ENCODE measurements at places on chromosomes 7 and 10. TPM values are rescaled to one million over a fixed set of nuclear protein-coding genes. Genes with fewer than 3 reads are reported as not detected.

The PNLIPRP2 gene
- 0.28 TPM for total RNA-seq

The COL17A1 gene
- total RNA-seq, result 1.1 TPM

The SPRN gene
- 0.27 TPM for total RNA-seq

The TRIM74 gene
- total RNA-seq, result 0.15 TPM

DNA sequence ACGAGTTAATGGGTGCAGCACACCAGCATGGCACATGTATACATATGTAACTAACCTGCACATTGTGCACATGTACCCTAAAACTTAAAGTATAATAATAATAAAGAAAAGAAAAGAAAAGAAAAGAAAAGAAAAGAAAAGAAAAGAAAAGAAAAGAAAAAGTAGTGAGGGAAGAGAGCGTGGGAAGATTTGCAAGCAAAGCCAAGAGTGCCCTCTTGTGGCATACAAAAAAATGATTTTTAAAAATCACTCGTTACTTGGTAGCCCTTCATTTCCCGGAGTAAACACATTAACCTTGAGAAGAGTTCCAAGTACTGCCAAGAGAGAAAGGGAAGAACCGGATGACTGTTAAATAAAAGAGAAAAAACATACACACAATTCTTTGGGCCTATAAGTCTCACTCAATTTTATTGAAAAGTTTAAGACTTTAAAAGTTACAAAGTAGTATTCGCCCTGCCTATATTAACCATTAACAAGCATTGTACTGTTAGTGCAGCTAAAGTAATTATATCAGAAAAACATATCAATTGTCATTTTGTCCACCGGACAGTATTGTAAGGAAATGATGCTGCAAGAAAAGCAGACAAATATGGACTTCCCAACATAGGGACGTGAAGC, 6.2 kb upstream of the CH25H start:
- H3K4me3 ChIP-seq, result no peak overlapping the region
- H3K4me1 ChIP-seq, result no peaks in the 10 kb centered on the region
- no peaks in the 10 kb centered on the region for H3K36me3 ChIP-seq
- peaks cover 4% of the 10 kb centered on the region for H3K27me3 ChIP-seq
- DNase-seq, result no peak
- H3K27ac ChIP-seq, result no peak overlapping the region

GRCh38 chr10:121205625-121206024, 354.5 kb downstream of the WDR11 start:
- no peak overlapping the region for H3K27ac ChIP-seq
- DNase-seq, result no peak
- H3K36me3 ChIP-seq, result no peaks in the 10 kb centered on the region
- H3K4me1 ChIP-seq, result no peaks in the 10 kb centered on the region

- H3K36me3 ChIP-seq, result no peaks in the 10 kb centered on the region
- peaks cover 14% of the 10 kb centered on the region for H3K4me1 ChIP-seq
- no peaks in the 10 kb centered on the region for H3K27me3 ChIP-seq
- DNase-seq, result no peak
- H3K27ac ChIP-seq, result no peak overlapping the region
- no peak overlapping the region for H3K4me3 ChIP-seq
Measured at GRCh38 chr7:142581341-142581740, 167.9 kb upstream of the PRSS1 start.

GRCh38 chr7:19144661-19145433, at the start of gene FERD3L:
TSS of gene FERD3L (minus strand) at chr7:19145421. CDS start at chr7:19145362, 59 bp downstream.
- H3K27me3 ChIP-seq, result peaks cover 88% of the 10 kb centered on the region
- H3K36me3 ChIP-seq, result no peaks in the 10 kb centered on the region
- H3K4me3 ChIP-seq, result peak within 1 kb of the TSS; percentile 89
- no peak within 1 kb of the TSS for H3K27ac ChIP-seq
- DNase-seq, result peak; percentile 21

GRCh38 chr7:77655836-77656455, 40.3 kb upstream of the RSBN1L start:
- DNase-seq, result no peak
- no peaks in the 10 kb centered on the region for H3K4me1 ChIP-seq
- no peaks in the 10 kb centered on the region for H3K27me3 ChIP-seq

GRCh38 chr7:121795736-121796135, 77.2 kb upstream of the PTPRZ1 start:
- H3K27ac ChIP-seq, result peak overlapping the region; percentile 35
- H3K4me3 ChIP-seq, result no peak overlapping the region
- no peak for DNase-seq
- H3K4me1 ChIP-seq, result peaks cover 51% of the 10 kb centered on the region

DNA sequence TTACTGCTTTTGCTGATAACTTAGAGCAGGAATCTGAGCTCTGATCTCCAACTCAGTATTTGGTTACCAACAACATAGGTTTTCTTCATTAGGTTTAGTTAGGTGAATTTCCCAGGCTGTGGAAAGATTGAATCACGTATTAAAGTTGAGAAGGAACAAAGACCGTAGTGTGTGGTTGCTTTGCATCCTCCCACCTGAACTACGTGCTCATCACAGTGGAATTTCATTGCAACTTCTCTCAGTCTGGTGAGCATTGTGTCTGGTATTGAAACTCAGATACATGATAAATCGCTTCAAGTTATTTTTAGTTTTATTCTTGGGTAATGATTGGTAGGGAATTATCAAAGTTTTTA, 139.4 kb upstream of the AKR1E2 start:
- no peaks in the 10 kb centered on the region for H3K36me3 ChIP-seq
- no peak overlapping the region for H3K4me3 ChIP-seq
- no peaks in the 10 kb centered on the region for H3K4me1 ChIP-seq
- H3K27ac ChIP-seq, result no peak overlapping the region
- DNase-seq, result no peak

GRCh38 chr10:28359334-28359733, 56.5 kb upstream of the MPP7 start:
- no peak overlapping the region for H3K4me3 ChIP-seq
- no peak overlapping the region for H3K27ac ChIP-seq
- H3K36me3 ChIP-seq, result no peaks in the 10 kb centered on the region
- no peaks in the 10 kb centered on the region for H3K27me3 ChIP-seq
- no peaks in the 10 kb centered on the region for H3K4me1 ChIP-seq

DNA sequence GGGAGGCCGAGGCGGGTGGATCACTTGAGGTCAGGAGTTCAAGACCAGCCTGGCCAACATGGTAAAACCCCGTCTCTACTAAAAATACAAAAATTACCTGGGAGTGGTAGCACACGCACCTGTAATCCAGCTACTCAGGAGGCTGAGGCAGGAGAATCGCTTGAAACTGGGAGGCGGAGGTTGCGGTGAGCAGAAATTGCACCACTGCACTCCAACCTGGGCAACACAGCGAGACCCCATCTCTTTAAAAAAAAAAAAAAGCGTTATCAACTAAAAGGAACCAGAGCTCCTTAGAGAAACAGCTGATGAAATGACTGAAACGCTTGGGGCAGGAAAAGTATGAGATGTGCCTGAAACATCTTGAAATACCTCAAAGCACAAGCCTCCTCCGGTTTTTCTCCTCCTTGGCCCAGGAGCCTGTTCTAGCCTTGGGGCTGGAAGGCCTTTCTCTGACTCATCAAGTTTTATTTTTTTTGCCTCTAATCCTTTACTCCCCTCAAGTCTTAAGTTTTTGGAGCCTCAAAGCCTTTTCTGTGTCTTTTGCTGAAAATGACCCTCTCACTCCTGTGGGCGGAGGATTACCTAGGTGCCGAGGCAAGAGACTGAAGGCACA, 2.6 kb upstream of the METTL27 start:
- no peak overlapping the region for H3K27ac ChIP-seq
- H3K36me3 ChIP-seq, result peaks cover 2% of the 10 kb centered on the region
- H3K27me3 ChIP-seq, result no peaks in the 10 kb centered on the region
- H3K4me1 ChIP-seq, result peaks cover 26% of the 10 kb centered on the region
- H3K4me3 ChIP-seq, result no peak overlapping the region

DNA sequence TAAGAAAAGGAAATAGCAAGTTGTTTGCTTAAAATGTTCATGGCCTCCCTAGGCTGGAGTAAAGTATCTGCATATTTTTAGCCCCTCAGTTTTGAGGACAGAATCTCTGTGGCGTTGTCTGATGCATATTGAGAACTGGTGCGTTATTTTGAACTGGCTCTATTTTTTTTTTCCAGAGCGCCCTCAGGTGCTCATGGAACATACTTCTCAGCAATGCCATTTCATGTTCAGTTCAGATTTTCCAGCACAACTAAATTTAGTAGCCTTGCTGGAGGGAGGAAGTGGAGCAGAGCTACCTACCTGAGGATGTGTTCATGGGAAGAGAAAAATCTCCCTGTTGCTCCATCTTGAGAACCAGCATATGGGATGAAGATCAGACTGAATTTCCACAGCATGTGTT, 870.5 kb downstream of the LRMDA start:
- H3K36me3 ChIP-seq, result no peaks in the 10 kb centered on the region
- DNase-seq, result no peak
- no peak overlapping the region for H3K27ac ChIP-seq
- peaks cover 54% of the 10 kb centered on the region for H3K4me1 ChIP-seq

DNA sequence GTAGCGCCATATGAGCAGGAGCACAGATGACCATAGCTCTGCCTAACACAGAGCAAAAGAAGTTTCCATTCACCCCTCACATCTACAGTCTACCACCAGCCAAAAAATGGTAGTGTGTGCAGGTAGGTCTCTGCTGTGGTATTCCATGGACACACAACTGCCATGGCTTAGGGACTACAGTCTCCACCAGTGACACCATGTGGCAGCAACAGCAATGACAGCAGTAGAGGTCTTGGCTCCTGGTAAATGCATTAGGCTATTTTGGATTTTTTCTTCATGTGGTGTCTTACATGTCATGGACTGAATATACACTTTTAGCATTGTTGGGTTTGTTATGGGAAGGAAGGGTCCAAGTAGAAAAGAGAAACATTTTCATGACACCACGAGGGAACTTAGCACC, 70.1 kb upstream of the CABCOCO1 start:
- H3K27me3 ChIP-seq, result no peaks in the 10 kb centered on the region
- peak; percentile 38 for DNase-seq
- H3K4me1 ChIP-seq, result peaks cover 44% of the 10 kb centered on the region
- no peak overlapping the region for H3K27ac ChIP-seq

GRCh38 chr10:71357792-71358265, 38.8 kb downstream of the SLC29A3 start:
- peaks cover 21% of the 10 kb centered on the region for H3K36me3 ChIP-seq
- H3K4me3 ChIP-seq, result no peak overlapping the region
- no peaks in the 10 kb centered on the region for H3K4me1 ChIP-seq
- no peak for DNase-seq
- no peak overlapping the region for H3K27ac ChIP-seq

DNA sequence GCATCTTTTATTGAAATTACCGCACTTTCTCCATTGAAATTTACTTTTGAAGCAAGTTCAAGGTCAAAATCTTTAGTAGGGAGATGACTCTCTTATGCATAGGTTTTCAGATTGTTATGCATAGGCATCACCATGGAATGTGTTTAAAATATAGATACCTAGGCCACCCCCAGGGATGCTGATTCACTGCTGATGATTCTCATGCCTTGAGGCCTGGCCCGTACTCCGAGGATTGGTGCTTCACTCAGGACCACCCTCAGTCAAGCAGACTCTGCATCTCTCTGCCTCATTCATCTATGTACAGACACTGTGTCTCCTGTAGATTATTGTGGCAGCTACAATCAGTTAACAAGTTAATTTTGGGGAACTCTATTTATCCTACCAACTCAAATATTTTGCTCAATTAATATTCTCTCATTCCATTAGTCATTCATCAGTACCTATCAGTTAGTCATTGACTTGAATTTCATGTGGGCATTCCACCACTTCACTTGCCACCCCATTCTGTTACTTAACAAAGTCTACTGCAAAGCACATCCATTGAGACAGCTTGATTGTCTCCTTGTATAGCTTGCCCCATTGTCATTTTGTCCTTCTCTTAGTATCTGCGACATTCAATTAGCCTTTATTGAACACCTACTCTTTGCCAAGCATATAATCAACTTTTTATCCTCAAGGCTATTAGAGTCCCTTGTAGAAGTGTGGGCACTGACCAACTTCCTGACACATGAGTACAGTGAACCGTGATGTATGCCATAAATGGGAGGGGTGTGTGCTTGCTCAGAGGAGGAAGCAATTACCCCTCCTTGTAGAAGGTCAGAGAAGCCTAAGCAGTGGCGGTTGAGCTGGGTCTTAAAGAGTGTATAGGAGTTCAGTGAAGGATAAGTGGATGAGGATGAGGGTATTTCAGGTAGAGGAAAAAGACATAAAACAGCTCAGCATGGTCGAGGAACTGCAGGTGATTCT, 255.6 kb upstream of the BMPER start:
- no peak for DNase-seq
- no peak overlapping the region for H3K27ac ChIP-seq
- peaks cover 29% of the 10 kb centered on the region for H3K36me3 ChIP-seq

DNA sequence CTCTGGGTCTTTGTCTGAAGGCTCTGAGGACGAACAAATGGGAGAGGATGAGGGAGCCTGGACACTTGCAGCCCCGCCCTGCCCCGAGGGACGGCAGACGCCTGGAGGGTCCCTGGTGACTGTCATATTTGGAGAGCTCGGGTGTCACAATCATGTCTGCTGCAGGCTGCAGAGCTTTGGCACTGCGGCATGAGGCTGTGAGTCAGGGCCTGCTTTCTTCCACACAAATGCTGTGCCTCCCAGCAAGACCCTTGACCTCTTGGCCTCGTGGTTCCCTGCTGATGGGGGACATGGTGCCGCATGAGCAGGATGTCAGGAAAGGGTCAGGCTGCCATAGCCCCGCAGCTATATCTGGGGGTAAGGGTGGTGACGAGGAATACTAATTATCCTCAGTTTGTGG, 64.9 kb upstream of the PPIF start:
- no peak overlapping the region for H3K4me3 ChIP-seq
- no peak for DNase-seq
- peaks cover 6% of the 10 kb centered on the region for H3K4me1 ChIP-seq
- no peak overlapping the region for H3K27ac ChIP-seq

DNA sequence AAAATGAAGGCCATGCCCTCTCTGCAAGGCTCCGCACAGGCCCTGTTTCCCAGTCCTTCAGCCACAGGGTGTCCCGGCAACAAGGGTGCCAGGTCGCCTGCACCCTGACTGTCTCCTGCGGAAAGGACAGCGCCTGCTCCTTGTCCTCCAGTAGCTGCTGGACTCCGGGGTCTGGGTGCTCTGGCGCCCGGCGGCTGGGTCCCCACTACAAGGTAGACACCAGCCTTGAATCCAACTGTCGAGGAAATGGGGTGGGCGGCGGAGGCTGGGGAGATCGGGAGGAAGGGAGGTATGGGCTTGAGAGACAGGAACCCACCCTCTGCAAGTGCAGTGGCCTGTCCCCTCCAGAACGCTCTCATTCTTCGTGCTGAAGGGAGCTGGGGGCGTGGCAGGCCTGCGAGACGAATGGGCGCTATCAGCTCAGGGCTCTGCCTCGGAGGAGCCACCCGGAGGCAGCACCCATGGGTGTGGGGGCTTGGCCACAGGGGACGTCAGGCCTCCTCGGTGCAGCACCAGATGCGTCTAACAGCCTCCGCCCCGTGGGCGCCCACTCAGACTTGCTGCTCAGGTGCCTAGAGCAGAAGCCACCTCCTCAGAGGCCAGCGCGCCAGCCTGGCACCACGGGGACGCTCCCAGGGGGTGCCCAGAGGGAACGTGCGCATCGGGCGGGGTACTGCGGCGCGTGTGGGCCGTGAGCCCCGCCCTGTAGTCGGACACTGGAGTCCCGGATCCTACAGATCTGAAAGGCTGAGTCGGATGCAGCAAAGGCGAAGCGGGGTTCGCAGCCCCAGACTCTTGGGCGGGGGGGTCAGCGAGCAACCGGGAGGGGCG, 15.6 kb downstream of the ADAM8 start:
- peaks cover 19% of the 10 kb centered on the region for H3K27me3 ChIP-seq
- H3K4me3 ChIP-seq, result peak overlapping the region; percentile 66
- no peaks in the 10 kb centered on the region for H3K36me3 ChIP-seq
- peaks cover 13% of the 10 kb centered on the region for H3K4me1 ChIP-seq
- DNase-seq, result no peak

Measured in WTC11 (cell line).